ENCODE measurements at places on chromosomes 11 and 22.

GRCh38 chr22:30167296-30167695 lies 79.3 kb downstream of the LIF start:
- no peak for DNase-seq

- no peak for DNase-seq
These were observed 90.4 kb downstream of the SERGEF start for GRCh38 chr11:17922416-17922788.

DNA sequence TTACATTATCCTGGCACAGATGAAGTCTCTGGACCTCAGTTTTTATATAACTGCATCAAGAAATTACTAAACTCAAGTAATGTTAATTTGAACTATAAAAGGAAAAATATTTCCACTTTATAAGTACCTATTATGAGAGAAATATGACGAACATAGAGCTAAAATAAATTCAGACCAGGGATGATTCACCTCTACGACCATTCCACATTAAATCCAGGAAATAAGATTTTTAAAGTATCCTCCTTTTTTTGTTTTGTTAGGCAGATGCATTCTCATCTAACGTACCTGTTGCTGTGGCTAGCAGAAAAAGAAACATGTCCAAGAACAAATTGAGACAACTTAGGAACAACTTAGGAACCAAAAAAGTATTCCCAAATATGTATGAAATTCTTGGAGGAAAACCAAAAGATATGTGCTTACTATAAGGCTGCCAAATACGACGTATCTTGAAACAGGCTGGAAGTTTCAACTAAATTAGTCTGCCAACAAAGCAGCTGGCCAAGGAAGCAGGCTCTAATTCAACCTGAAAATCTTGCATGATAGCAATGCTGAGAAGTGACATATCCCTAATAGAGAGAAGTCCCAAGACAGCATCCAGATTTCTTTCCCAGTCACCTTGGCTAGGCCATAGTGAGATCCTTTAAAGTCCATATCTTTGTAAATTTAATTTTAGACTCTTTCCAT lies 15.7 kb downstream of the SPTY2D1 start:
- DNase-seq = no peak

- no peak for DNase-seq
These were observed 350.1 kb upstream of the C11orf87 start for GRCh38 chr11:109071712-109072524.

- DNase-seq = no peak
These were observed 150.1 kb downstream of the TENM4 start for GRCh38 chr11:79290761-79291160.

- no peak for DNase-seq
These were observed 344.6 kb upstream of the C11orf87 start for GRCh38 chr11:109077291-109077920.

- no peak for DNase-seq
These were observed 789.9 kb upstream of the LRRC4C start for GRCh38 chr11:42249401-42249800.

DNA sequence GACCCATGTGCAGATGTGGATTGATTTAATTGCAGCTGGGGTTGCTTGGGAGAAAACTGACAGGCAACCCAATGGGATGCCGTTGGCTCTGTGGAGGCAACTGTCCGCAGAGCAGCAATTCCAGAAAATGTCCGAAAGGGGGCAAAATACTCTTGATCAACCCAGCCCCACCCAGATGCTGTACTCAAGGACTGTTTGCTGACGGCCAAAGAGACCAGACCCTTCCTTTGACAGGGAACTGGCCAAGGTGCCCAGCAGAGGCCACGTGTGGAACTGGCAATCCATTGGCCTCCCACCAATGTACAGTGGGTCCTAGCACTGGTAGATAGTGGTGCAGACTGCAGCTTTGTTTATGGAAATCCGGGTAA lies 29.7 kb upstream of the KCNA4 start:
- no peak for DNase-seq

- DNase-seq = no peak
These were observed 45.7 kb upstream of the CD5 start for GRCh38 chr11:61056571-61056970.

- DNase-seq = no peak
These were observed 183.1 kb downstream of the NAV2 start for GRCh38 chr11:19895776-19896175.

- DNase-seq = no peak
These were observed 7.2 kb downstream of the ELFN2 start for GRCh38 chr22:37419969-37420685.

- no peak for DNase-seq
These were observed 184.3 kb downstream of the C11orf87 start for GRCh38 chr11:109606256-109606655.

DNA sequence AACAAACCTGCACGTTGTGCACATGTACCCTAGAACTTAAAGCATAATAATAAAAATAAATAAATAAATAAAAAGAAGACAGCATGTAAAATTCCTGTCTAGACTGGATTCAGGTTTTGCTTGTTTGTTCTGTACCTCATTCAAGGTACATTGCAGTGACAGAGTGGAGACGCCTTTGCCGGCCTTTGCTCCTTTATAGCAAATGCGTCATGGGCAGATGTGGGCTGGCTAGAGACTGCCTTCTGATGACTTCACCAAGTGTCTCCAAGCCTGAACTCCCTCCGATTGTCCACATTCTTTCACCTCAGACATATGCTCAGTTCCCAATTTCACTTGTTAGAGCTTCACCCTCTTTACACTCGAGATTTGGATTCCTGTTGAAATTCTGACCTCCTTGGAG lies 147.8 kb upstream of the ARHGAP20 start:
- DNase-seq = no peak

DNA sequence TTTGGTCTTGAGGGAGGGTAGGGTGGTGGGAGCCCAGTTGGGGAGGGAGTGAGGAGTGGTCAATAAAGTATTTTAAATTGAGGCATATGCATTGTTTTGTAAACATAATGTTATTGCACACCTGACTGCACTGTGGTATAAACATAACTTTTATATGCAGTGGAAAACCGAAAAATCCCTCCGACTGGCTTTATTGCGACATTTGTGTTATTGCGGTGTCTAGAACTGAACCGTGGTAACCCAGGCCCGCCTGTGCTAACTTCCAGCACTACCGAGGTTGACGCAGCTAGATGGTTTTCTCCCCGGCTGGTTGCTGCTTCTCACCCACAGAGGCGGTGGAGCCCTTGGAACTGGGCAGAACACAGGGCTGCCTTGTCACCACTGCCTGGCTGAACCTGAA lies 7.6 kb upstream of the RNH1 start:
- no peak for DNase-seq

DNA sequence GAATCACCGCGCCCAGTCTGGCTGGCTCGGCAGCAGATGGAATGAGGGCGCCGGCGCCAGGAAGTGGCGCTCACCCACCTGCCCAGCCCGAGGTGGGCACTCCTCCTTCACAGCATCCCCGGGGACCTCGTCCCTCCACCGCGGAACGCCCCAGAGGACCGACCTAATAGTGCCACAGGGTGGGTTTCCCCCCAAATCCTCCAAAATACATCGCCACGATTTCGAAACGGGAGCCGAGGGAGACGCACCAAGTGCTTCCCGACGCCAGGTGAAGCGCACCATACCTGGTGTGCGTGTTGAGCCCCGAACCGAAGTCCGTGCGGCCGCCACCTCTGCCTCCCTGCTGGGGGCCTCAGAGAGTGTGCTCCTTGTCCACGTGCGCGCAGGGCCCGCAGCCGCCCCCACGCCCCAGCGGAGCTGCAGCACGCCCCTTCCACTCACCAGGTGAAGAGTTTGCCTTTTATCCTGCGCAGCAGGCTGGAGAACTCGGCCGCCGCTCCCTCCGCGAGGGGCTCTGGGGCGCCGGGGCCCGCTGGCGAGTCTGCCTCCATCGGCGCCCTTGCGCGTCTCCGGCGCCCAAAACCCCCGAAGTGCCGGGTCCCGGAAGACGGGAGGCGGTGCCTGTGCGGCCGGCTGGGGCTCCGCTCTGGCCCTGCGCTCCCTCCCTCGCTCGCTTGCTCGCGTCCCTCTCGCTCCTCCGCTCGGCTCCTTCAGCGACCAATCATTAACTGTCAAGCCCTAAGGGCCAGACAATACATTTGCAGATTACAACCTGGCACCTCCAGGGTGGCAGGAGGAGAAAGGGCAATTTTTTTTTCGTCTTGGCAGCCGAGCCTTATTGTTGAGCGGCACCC lies at the start of gene SLC35F2:
Gene SLC35F2, minus strand, starts transcription at position 571 of the 854 bp plus-strand sequence. Its CDS starts 20 bp downstream, at position 551.
- DNase-seq = peak; percentile 55

DNA sequence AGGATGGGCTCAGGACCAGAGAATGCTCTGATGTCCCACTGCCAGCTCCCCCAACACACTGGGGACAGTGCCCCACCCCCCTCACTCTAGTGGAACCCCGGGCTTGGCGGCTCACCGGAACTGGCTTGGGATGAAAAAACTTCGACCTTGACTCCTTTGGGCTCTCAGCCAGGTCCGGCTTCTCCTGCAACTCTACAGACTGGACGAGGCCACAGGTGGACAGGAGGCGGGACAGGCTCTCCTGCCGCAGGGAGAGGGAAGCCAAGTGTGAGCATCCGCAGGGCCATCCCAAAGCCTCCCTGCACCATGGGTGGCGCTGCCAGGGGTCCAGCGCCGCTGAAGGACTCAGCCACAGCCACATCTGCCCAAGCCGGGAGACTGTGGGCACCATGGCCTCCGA lies 3.7 kb downstream of the RRP7A start:
- DNase-seq = no peak

GRCh38 chr11:26662916-26663315 lies 58.9 kb downstream of the SLC5A12 start:
- DNase-seq = no peak

DNA sequence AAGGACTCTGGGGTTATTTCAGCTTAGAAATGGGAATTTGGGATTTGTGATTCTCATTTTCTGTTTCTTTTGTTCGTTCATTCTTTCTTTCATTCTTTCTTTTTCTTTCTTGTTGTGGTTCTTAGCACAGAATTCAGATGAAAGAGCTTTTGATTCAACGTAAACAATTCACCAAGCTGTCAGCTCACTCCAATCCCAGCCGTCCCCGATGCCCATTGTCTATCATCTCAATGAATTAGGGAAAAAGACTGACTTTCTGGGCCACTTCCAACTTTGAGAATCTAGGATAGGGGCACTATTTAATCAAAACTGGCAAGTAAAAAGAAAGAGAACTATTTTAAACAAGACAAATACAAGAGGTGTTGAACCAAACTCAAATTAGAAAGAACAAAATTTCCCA lies 25.1 kb upstream of the TMA7B start:
- DNase-seq = no peak

- DNase-seq = no peak
These were observed 47.4 kb downstream of the SNX19 start for GRCh38 chr11:130868721-130869390.

DNA sequence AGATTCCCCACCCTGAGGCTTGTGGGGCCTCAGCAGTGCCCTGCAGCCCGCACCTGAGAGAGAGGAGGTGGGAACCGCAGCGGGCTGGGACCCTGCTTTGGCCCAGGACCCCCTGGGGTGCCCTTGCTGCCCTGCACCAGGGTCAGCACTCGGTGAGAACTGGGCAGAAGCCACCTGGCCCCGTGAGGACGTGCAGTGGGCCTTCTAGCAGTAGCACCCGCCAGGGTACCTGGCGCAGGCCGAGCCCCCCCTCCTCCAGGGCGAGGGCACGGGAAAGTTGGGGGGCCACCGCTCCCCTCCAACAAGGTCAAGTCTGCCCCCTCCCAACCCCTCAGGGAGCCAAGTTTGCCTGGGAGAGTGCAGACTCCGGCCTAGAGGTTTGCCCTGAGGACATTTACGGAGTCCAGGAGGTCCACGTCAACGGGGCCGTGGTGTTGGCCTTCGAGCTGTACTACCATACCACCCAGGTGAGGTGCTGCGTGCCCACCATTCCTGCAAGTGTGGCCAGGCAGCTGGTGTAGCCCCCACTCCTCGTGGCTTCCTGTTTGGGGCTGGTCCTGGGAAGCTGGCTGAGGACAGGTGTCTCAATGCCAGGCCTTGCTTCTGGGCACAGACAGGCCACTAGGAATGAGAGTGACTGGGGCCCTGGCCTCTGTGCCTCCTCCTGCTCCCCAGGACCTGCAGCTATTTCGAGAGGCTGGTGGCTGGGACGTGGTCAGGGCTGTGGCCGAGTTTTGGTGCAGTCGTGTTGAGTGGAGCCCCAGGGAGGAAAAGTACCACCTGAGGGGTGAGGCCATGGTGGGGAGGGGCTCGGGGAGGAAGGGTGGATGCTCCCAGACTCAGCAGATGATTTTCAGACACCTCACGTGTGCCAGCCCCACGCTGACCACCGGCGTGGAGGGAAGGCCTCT lies 3.5 kb downstream of the PGGHG start:
- no peak for DNase-seq

DNA sequence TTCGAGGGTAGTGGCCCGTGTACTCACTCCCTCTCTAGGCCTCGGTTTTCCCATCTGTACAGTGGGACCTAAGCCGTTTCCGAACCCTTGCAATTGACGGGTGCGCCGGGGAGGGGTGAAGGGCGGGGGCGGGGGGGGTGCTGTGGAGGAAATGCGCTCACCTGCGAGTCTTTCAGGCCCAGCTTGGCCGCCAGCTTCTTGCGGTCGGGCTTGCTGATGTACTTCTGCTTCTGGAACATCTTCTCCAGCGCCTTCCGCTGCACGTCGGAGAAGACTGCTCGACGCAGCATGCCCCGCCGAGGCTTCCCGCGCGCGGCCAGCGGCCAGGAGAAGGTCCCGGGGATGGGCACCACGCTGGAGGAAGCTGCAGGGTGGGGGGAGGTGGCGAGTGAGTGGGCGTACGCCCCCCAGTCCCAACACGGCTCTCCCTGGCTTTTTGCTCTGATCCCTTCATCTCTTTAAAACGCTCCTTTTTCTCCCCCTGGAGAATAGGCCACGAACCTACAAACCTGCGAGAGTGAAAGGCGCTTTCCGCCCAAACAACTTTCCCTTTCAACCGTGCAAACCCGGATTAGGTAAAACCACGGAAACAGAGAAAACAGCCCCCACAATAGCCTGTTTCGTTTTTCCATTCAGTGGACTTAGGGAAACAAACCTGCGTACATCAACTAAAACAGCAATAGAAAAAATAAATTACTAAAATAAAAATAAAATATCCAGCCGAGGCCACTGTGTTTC lies 3.2 kb downstream of the DBX1 start:
- DNase-seq = no peak

GRCh38 chr11:87295237-87295636 lies 257.5 kb downstream of the TMEM135 start:
- DNase-seq = no peak

- DNase-seq = no peak
These were observed 136.4 kb downstream of the BUD13 start for GRCh38 chr11:116636341-116636929.

DNA sequence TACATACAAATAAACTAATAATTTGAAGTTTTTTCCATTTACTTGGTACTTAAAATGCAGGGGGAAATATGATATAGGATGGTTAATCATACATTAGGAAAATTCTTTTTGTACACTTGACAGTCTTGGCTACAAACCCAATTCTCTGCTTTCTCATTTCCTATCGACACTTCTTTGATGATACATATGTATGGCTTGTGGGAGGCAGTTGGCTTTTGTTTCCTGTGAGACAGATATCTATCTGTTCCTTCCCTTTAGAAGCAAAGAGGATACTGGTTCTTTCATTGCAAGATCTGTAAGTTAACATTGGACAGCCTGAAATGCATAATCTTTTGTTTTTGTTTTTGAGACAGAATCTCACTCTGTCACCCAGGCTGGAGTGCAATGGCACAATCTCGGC lies 47.9 kb upstream of the ADORA2A start:
- DNase-seq = no peak

Data from A549 (cell line).